ENCODE measurements at places on chromosomes 7 and 10.

GRCh38 chr7:24578052-24578451, 4.8 kb downstream of the PALS2 start:
- DNase-seq, result no peak

DNA sequence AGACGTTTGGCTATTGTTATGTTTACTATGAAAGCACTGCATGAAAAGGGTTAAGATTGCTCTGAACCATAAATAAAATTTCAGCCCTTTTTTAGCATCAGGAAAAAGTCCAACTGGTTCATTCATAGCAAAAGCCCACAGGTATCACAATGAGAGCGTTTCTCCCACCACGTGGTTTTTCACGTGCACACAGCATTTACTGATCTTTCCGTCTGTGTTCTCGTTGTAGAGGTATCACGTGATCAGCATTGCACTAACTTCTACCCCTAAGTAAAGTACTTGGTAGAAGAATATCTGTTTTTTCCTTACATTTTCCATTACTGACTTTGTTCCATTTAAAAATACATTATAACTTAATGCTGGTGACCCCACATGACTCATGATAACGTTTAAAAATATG, 17.8 kb upstream of the CCDC3 start:
- no peak for DNase-seq

- no peak for DNase-seq
These were observed 3.9 kb downstream of the CH25H start for GRCh38 chr10:89203237-89203636.

DNA sequence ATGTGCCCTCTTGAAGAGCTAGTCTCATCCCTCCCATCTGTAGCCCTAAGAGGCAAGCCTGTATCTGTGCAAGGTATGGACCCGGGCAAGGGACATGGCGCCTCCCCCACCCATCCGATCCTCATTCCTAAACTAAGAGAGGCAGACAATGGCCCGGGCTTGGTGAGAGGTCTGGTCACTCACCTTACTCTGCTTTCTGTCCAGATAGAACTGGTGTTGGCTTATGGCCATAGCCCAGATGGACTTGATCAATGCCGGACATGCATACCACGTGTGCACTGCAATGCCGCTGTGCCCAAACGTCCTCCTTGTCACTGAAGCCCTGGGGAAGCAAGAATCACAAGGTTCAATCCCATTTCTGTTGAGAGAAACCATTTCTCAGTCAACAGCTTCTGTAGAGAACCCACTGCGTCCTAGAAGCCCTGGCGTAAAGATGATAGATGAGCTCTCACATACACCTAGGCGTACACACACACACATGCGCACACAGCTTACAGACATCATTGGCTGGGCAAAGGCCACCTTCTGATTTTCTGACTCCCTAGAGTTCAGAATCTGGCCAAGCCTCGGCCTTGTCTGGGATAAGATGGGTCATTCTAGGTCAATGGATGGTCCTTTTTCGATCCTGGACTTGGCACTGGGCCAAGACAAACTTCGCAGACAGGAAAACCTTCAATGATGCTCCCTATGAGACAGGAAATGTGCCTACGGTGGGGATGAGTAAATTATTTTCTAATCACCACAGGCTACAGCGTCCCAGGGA, 114.6 kb downstream of the PRPF18 start:
- no peak for DNase-seq

DNA sequence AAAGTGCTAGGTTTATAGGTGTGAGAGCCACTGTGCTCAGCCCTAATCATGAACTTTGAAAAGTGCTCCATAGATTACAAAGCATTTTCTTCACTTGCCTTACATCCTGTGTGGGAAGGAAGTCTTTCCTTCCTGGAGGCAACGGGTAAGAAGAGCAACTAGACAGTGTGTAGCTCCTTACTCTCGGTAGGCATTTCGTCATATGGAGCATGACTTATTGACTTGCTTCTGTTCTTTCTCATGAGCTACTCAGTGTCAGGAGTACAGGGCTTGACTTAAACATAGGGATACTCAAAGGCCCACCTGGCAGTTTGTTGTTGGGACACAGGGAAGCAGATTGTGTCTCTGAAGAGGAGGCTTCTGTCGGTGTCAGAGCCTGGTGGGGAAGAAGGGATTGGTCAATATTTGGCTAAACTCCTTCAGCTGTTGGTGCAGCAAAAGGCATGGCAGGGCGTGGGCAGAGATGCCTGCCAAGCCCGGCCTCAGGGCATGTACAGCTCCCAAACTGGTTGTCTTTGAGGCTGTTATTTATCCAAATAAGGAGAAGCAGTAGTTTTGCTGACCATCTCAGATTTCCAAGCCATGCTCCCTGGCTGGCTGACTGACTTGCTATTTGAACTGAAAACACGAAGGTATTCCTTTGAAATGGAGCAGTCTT, 248.9 kb downstream of the KIAA1217 start:
- no peak for DNase-seq

DNA sequence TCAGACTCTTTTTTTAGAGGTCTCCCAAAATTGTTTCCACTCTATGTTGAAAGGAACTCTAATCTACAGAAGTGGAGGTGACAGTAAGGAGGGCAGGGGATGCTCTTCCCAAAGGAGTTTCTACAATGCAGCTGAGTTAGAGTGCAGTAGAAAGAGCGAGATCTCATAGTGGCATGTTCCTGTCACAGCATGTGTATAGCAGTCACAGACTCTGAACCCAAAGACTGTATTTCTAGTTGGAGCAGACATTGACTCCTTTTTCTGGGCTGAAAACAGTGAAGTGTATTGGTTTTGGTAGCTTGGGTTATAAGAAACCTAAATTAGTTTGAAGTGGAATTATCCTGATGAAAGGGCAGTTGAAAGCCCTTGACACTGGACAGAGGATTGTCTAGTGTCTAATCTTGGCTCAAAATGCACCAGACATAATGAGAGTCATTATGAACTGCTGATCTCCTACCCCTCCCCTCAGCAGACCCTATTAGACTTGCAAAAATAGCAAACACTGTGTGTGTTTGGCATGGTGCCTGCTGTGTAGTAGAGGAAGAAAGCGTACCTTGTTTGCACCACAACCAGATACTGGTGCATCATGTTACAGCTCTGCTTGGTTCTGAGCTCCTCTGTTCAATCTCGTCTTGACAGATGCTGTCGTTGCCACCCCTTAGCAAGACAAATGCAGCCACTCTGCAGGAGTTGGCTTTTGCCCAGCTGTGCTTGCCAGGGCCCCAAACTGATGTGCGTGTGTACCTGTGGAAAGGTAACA, 336.0 kb downstream of the AUTS2 start:
- DNase-seq, result peak; percentile 91

Measured in NCI-H1694 treated with DMSO at 0.1 percent for 48 hours (cell line).